Fibroblast of skin of left biceps (primary cell): ENCODE measurements at places on chromosomes 4 and X.
A peak's percentile ranks its signal among the peaks of the same experiment; 100 is the strongest.

GRCh38 chr4:144705601-144706590 is 59.9 kb downstream of the HHIP start:
- no peak for DNase-seq

GRCh38 chr4:190020790-190021717 is 6.0 kb downstream of the FRG2 start:
- DNase-seq = peak; percentile 5

DNA sequence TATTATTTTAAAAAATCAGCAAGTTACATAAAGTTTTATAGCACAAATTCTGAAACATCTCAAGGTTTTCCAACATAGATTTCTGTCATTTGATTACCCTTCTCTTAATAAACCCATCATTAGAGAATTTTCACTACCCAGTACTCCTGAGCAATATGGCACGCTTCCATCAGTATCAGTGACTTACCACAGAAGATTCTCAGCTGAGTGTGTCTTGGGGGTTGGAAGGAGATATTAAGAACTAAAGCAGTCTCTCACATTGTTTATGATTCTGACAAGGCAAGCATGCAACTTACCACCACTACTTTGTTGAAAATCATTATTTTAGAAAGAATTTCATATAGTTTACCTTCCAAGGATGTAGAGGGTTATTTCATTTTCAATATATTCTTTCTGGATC is 67.7 kb downstream of the INPP4B start:
- DNase-seq = peak; percentile 13

GRCh38 chr4:137700751-137701150 is 168.5 kb upstream of the PCDH18 start:
- DNase-seq = no peak

- no peak for DNase-seq
These were observed 139.9 kb upstream of the GPRIN3 start for GRCh38 chr4:89447543-89447942.

DNA sequence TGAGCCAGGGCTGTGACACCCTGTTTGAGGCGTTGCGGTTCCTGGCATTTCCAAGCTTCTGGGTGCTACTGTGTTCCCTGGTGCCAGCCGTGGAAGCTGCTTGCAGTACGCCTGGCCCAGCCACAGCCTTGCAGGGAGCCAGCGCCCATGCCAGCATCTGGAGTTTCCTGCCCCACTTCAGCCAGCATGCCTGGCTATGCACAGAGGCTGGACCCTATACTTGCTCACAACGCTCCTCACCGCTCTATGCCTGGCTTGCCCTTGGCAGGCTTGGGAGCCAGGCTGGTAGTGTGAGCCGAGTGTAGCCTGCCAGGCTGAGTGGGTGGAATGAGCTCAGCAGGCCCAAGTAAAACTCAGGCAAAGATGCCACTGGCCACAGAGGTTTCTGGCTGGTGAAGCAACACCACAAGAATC is 22.4 kb downstream of the PRRG1 start:
- no peak for DNase-seq

- DNase-seq = no peak
These were observed 125.8 kb upstream of the RXFP1 start for GRCh38 chr4:158395889-158396288.

- no peak for DNase-seq
These were observed 211.9 kb upstream of the NRK start for GRCh38 chrX:105610411-105610810.

DNA sequence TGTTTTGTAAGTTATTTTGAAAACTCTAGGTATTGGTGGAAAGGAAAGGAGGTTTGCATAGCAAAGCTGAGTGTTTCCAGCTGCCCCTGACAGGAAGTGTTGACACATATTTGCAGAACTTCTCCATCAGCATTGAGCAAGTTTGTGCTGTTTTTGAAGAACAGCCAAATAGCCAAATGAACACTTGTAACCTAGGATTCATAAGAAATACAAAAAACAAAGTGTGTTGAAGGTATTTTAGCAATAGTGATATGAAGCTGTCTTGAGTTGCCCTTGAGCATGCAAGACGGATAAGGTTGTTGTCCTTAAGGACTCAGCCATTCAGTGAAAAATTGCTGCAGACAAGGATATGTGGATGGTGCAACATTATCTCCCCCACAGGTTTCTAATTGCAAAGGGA is 68.3 kb upstream of the PGM2 start:
- peak; percentile 32 for DNase-seq

DNA sequence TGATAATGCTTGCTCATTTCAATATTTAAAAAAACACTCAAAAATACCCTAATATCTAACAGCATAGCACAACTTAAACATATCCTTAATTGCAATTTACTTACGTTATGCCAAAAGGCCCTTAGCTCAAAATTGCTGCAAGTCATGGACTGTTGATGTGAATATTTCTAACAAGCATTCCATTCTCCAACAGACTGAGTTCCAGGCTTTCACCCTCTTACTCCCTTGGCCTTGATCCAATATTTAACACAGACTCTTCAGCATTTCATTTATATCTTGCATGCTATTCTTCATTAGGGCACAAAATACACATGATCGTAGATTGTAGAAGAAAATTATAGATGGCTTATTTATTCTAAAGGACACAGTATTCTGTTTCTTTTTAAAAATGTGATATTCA is 96.5 kb downstream of the RNF150 start:
- no peak for DNase-seq

GRCh38 chr4:48018112-48018511 is 1.5 kb downstream of the NIPAL1 start:
- DNase-seq = no peak

DNA sequence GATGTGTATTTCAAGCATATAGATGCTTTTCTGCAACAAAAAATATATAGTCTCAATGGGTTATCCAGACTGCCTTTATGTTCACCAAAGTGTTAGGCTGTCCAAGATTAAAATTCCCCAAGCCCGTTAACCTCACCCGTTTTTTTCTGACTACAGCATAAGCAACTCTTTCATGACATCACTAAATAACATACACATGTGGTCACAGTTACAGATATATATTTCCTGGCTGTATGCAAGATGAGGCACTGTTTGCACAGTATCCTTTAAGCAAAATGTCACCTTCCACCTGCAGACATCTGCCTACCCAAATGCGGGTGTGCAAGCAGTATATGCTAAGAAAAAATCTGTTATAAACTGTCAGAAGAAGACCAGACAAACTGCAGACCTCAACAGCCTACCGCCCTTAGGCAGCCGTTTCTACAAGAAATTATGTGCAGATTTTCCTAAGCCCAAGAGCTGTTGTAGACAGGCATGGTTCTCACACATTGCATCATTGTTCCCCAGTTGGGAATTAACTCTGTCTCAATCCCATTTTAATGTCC is 183.1 kb upstream of the MXRA5 start:
- DNase-seq = no peak

- DNase-seq = no peak
These were observed 173.9 kb upstream of the VCX3A start for GRCh38 chrX:6708676-6709380.

- DNase-seq = no peak
These were observed 6.9 kb upstream of the CXCL1 start for GRCh38 chr4:73862322-73862721.

DNA sequence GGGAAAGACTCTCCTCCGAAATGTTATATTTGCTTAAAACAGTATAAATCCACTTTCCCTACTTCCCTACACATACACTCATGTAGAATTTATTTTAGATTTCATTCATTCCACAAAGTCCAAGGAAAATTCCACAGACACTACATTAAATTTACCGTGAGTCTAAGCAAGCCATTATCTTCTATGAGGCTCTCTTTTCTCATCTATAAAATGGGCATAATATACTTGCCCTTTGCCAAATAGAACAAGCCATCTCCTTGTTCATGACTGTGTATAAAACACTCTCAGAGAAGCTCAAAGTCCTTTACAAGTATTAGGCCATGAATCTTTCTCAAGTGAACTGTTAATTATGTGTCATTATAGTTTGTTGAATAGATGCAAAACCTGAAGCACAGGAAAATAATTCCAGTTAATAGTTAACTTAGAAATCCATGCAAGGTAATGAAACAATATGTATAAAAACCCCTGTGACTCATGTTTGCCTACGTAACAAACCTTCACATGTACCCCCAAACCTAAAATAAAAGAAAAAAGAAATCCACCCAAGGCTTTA is 10.7 kb downstream of the TEC start:
- no peak for DNase-seq

DNA sequence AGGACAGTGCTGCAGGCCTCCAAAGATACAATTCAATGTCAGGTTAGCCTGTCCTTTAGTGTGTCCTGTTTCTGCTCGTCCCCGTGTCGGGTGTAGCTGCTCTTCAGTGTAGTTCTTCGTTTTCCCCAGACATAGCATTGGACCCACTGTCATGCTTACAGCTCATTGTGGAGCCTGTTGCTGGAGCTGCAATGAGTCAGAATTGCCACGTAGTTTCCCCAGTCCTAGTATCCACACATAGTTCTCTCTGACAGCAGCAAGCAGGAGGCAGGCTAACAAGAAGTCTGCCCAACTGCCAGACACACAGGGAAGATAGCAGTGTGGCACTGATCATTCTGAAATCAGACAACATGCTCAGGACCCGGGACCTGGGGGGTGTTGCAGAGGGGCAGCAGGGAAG is 49.2 kb downstream of the MOSPD2 start:
- peak; percentile 33 for DNase-seq

DNA sequence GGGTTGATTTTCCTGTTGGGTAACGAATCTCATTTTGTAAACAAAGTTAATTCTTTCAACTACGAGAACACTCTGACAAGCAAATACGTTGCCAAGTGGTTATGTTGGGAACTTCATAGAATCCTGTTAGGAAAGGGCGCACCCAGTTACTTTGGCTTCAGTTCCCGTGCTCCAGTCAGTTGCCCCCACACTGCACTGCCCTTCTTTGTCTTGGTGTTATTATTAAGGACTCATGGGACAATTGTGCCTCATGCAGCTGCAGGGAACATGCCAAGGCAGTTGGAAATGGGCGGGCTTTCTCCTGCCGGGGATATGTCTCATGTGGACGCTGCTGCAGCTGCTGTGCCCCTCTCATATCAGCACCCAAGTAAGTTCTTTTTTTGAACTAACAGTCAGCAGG is 28.9 kb downstream of the OFD1 start:
- no peak for DNase-seq

- DNase-seq = no peak
These were observed 62.9 kb downstream of the TMEM165 start for GRCh38 chr4:55458611-55459010.

DNA sequence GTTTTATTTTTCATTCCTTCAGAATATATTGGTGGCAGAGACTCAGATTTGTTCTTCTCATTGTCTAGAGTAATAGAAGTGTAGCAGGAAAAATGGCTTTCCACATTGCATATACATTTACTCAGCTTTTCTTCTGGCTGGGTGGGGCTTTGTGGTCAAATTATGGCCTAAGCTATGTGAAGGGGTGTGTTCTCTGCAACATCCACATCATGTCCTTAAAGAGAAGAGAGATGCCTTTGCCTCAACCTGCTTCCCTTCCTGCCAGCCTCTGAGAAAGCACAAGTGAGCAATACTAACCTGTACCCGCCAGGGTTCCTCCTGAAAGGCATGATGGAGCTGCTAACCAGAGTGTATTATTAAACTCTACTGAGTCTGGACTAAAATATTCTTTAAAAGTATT is 695.6 kb upstream of the FAM241A start:
- no peak for DNase-seq

- no peak for DNase-seq
These were observed 13.5 kb downstream of the LETM1 start for GRCh38 chr4:1842339-1842895.

- DNase-seq = no peak
These were observed 34.7 kb upstream of the SHISA3 start for GRCh38 chr4:42362591-42362990.

- DNase-seq = no peak
These were observed 24.1 kb downstream of the ZCCHC12 start for GRCh38 chrX:118847676-118848075.

GRCh38 chrX:147170993-147171392 is 356.4 kb upstream of the CXorf51A start:
- no peak for DNase-seq

DNA sequence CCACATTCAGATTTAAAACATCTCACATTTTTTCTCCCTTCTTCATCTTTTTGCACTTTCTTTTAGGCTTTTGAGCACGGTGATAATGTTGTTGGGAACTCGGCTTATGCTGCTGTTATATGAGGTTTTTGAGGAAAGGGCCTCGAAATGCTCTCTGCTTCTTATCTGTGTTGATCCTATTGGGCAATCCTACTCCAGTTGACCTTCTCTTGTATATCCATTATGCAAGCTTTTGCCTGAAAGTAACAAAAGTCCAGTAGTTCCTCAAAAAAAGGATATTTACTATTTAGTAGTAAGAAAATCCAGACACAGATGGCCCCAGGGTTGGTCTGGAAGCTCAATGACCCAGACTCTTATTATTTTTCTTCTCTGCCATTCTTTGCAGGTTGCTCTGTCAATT is 57.7 kb upstream of the SPANXB1 start:
- DNase-seq = no peak

DNA sequence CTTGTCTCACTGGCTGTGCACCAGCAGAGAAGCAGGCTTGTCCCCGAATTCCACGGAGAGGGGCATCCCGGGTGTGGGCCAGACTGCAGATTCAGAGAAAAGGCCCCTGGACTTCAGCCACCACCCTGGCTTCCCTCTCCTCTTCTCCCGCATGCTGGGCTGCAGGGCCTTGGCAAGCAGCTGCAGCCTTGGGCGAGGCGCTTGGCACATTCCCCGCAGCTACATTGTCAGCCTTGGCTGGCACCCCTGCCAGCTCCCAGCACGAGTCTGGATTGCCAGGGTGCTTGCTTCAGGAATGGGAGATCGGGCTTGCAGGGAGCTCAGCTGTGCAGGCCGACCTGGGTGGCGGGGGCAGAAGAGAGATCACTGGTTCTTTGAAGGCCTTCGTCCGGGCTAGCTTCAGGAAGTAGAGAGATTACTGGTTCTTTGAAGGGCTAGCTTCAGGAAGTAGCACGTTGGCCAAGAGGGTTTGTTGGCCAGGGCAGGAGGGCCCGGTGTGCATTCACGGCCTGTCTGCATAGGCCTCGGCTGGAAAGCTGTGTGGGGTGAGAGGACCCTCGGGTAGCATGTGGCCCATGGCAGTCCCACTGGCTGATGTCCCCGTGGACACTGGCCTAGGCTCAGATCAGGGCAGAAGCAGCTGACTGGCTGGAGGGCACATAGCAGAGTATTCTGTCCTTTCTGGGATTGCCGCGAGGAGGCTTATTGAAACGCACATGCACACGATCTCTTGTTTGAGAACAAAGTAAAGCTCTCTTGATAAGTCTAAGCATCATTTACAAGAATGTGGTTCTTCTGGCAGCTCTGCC is 2.7 kb downstream of the ABCD1 start:
- DNase-seq = no peak

- no peak for DNase-seq
These were observed 10.8 kb upstream of the PITX2 start for GRCh38 chr4:110633358-110634341.

DNA sequence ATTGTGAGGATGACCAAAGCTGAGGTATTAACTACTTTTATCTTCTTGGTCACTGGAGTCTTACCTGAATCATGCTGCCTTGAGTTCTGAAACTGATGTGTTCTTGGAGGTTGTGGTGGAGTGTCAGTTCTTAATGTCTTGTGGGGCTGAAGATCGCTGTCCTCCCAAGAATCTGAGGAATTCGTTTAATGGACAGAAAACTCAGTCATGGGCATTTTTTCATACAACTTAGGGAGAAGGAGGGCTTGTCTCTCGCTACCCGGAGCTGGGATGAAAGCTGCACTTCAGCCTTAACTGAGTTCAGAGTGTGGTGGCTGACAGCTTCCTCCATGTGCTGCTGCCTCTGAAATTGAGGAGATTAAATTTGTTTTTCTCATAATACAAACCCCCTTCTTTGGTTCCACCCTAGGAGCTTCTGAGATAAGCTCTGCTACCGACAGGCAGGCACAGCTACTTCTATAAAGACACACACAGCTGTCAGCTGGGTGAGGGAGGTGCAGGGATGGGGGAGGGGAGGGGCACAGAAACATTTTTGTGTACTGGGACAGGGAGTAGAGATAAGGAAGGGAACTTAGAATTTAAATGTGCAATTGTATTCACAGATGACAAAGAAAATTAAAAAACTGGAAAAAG is 30.8 kb downstream of the RBBP7 start:
- DNase-seq = no peak
